Activated naive CD4-positive, alpha-beta T cell treated with Interleukin-2 at 50 U/mL for 16 hours (primary cell): ENCODE measurements at places on chromosomes 2 and 18.

DNA sequence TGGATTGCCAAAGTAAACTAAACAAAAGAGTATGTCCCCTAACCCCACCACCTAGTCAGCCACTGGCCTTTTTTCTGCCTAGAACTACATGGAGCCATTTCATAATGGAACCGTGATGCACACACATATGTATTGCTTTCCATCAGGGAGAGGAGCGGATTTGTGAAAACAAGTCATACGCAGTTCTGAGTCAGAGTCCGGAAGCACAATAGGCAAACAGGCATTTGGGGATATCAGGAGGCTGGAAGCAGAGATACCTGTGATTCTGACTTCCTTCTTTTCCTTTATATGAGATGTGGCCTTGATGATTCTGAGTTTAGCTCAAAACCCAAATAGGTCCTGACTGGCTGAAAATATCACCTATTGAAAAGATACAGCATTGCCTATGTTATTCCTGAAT is 93.5 kb downstream of the TMEM163 start:
- no peak for DNase-seq

- no peak for DNase-seq
Observed at GRCh38 chr2:112728029-112728362, 7.2 kb downstream of the NT5DC4 start.

- DNase-seq = no peak
Observed at GRCh38 chr18:60873708-60874107, 459.5 kb upstream of the CDH20 start.

DNA sequence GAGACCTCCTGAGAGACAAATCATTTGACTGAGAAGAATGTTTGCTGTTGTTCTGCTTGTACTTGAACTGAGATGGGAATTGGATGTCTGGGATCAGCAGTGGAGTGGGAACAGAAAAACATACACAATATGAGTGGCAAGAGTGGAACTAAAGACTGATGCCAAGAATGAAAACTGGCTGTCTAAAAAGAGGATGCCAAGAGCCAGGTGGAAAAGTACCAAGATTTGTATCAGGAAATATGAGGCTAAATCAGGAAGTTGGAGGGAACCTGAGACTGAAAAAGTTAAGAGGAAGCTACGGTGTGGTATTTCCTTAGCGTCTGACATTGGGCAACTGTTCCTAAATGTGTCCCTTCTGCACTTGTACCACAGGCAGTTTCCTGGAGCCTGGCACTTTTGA is 440.9 kb upstream of the CELF4 start:
- no peak for DNase-seq
